IPS DF 6.9 (cell line): ENCODE measurements at places on chromosomes 7 and 10.

GRCh38 chr7:51288896-51289622, 27.6 kb downstream of the COBL start:
- DNase-seq = no peak

DNA sequence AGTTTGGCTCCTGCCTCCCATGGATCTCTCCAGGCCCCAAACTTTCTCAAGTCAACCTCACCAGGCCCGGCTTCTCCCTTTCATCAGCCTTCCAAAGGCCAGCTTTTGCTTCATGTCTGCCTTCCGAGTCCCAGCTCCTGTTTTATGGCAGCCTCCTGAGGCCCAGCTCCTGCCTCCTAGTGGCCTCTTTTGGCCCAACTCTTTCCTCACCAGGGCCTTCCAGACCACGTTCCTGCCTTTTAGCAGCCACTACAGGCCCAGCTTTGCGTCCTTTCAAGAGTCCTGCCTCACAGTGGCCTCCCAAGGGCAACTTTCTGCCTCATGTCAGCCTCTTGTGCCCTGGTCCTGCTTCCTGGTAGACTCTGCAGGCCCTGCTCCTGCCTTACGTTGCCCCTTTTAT, 15.3 kb upstream of the TMEM248 start:
- DNase-seq = no peak

GRCh38 chr7:70434376-70434775, 697.6 kb upstream of the GALNT17 start:
- no peak for DNase-seq

DNA sequence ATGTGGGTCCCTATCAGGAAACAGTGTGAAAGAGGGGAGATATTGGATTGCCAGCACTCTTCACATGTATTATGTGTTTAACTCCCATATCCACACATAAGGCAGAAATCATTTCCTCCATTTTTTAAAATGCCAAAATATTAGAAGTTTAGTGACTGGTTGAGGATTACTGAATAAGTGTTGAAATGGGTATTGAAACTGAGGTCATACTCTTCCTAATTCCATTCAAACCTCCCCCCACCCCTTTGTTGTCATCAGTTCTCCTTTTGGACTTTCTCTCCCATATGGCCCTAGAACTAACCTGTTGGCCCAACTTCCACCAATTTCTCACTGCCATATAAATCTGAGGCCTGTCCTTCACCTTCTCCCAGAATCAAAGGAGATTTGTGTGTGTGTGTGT, 81.6 kb downstream of the EVX1 start:
- no peak for DNase-seq

- DNase-seq = no peak
These were observed 76.9 kb upstream of the AGR3 start for GRCh38 chr7:16958724-16959123.

GRCh38 chr10:3068201-3068967, 1.0 kb downstream of the PFKP start:
- no peak for DNase-seq
